ENCODE measurements at places on chromosomes 1 and 21.

GRCh38 chr1:62908168-62908695 is 124.3 kb downstream of the ATG4C start:
- DNase-seq: no peak

DNA sequence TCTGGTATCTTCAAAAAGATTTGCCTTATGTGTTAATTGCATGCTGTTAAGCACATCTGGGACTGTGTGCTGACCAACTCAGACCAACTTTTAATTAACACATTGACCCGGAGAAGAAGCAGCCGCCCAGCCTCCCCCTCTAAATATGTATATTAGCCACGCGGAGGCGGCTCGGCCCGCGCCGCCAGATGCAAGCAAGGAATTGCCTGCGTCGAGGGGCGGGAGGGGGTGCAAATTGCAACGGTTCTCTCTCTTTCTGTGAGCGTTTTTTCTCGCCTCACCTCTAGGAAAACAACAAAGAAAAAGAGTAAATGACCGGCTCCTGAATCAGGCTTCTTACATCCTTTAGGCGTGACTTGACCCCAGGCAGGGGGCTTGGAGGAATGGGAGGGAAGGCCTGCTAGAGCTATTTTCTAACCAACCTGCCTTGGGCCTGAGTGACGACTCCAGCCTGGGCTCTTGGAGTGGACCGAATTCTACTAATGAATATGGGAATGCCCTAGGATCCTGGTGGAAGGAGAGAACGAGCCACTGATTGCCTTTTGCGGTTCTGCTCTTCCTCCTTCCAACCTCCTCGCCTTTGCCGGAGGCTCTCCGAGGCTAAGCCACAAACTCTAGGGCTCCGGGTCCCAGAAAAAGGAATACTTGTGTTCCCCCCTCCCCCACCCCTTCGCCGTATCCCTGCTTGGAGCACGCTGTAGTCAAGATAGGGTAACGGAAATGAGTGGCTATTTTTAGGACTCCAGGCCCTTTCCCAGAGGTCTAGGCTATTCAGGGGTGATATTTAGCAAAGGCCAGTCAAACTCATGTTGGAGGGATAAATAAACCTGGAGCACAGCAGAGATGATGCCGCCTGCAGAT is 417.0 kb upstream of the ESRRG start:
- no peak for DNase-seq

DNA sequence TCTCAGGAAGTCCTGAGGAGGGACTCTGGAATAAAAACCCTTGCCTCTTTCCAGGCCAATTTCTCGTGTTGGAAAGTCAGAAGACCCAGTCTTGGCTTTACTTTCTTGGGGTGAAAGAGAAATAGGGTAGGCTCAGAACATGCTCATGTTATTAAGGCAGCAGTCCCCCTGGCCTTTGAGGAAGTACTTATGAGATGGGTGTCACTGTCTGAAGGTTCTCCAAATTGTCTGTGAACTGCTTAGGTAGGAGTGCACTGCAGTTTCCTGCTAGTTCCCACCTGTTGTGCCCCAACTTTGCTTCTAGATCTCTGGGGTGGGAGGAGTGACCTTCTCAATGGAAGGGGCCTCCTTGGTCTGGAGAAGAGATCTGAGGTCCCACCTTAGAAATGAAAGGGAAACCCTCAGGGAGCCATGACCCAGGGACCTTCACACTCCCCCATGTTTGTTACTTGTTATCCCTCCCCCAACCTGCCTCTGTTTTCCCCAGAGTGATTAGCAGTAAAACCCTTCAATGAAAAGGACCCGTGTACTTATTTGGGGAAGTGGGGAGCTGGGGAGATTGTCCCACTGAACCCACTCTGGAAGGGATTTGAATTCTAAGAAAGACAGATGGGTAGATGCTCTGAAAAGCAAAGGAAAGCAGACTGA is 5.7 kb downstream of the ZNF691 start:
- no peak for DNase-seq

DNA sequence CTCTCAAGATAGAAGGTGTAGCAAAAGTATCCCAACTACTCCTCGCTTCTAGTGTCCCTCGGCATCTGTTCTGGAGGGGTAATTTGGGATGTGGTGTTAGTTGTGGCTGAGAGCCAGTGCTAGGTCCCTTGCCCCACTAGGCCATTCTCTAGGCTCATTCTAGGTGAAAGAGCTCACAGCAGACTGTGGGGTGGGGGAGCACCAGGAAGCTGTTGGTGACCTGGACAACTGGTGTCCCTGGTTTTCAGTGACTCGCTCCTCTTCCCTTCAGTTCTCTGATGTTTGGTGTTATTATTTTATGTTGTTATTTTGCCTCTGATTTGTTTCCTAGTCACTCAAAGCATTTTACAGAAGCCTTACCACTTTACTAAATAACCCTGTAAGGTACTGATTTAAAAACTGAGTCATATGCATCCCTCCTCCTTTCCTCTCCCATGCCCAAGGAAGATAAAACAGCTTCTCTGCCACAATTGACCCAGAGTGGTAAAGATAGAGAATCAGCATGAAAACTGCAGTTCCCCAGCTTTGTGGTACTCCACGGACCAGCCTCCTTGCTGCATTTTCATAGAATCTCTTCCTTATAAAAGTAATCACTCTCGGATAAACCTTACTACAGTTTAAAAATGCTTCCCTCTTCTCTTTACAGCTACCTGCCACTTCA is 14.1 kb downstream of the DYRK3 start:
- DNase-seq: no peak

DNA sequence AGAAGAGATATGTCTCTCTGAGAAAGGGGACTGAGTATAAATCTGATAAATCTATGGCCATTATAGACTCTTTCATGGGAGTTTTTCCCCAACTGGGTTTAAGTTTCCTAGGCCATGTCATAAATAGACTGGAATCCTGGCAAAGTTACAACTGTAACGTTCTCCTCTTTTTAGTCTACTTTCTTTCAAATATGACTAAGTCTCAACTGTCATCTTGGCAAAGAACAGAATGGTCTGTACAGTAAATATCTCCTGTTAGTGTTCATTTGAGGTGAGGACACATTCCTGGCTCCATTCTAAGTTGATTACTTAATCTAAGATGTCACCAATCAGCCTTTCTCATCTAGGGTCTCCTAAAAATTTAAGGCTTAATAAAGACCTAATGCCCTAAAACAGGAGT is 300.5 kb downstream of the BRINP2 start:
- no peak for DNase-seq

GRCh38 chr1:230335861-230336522 is 90.1 kb downstream of the PGBD5 start:
- DNase-seq: no peak

DNA sequence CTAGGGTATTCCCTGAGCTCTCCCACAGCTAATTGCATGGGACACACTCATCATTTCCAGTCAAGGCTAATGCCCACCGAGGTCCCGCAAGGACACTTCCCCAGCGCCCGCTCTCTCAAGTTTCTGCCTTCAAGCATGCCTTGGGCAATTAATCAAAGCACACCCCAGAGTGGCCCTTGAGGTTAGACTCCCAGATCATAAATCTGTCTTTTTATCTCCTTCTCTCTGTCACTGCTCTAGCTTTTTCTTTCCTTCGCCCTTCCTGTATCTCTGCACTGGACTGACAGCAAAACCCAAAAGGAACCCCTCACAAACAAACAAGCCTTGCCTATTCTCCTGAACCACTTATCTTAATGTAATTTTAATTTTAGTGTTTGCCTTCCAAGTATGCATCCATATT is 7.9 kb upstream of the EXOSC10 start:
- no peak for DNase-seq

DNA sequence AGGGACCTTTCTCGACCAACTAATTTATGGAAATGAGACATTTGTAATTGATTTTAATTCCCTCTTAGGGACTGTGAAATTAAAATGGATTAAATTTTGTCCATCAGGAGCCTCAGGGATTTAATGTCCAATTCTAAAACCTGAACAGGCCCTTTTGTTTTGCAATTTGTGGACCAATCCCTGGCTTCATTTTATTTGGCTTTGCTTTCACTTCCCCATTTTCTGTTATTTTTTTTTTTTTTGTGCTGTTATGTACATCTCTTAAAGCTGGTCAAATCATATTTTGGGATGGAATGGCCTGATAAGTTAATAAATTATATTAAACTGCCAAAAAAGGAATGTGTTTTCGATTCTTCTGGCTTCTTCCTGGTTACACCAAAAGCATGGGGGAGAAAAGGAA is 28.9 kb downstream of the ZSCAN20 start:
- DNase-seq: no peak

DNA sequence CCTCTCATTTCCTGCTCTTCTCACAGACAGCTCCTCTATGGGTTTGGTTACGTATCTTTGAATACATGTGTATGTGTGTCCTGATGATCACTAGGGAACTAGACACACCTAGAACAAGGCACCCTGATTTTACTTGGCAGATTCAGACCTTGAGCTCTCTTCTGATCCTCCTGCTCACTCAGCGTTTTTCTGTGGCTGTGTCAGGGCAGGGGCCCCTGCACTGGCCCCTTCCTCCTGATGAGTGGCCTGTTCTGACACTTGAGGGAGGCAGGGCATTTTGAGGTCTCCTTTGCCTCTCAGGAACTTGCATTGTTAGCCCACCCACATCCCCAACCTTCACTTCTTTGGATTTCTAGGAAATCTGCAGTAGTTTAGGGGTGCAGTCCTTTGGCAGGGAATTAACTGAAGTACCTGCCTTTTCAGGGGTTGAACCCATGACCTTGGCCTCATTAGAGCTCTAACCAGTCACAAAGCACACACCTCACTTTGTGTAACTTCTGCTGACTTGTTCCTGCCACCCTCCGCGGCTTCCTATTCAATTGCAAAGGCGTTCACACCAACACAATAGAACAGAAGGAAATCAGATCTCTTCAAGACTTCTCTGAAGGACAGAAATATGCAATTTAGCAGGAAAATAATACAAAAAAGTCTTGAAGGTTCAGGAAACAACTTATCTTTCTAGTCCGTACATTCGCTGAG is 8.8 kb downstream of the SMYD2 start:
- DNase-seq: no peak

GRCh38 chr1:214633686-214634085 is 30.7 kb downstream of the CENPF start:
- no peak for DNase-seq

DNA sequence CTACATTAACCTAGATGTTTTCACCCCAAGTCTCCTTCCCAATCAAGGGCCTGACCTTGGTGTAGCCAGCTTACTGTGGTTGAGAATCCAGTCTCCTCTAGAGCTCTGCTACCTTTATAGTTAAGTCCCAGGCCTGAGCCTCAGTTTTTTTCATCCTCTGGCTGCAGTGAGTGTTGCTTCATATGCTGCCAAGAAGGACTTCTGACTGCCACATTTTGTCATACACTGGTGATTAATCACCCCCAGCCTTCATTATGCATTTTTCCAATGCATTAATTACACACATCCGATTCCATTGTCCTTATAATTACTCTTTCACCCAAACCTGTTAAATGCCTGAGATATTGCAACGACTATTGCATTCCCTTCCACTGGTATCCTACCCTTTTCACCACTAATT is 66.3 kb upstream of the FGGY start:
- DNase-seq: no peak

DNA sequence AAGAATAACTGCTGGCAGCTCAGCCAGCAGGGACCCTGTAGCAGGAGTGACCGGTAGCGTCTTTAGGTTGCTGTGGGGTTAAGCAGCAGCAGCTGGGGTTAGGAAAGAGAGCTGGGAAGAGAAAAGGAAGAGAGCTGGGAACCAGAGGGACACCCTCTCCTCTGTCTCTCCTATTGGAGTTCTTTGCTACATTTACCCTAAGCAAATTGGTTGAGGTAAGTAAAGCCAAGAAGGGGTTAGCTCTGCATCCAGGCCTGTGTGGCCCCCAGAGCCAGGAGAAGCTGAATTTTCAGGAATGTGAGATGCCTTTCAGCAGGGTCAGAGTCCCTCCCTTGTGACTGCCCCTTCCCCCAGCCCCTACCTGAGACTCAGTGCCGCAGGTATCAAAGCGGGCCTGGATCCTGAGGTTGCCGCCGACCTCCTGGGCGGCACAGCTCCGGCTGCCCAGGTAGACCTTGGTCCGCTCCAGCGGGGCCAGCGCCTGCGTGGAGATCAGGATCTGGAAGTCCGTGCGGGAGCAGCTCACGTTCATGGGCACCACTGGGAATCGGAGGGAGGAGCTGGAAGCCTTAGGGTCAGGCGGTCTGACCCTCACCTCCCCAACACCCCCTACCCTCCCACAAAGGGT is 16.4 kb downstream of the CDCP2 start:
- no peak for DNase-seq

DNA sequence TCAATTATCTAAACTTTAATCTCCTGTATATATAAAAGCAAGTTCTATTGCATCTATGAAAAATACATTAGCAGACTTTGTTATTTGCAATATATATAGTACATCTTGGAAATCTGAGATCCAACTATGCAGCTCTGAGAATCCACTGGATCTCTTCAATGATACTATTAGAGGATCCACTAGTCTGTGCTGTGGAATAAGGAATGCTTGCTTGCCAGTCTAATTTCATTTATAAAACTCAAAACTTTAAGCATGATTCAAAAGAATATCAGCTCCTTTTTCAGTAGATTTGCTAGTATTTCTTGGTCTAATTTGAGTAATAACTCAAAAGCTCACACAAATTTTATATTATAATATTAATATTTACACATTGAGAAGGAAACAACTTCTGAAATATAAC is 115.1 kb downstream of the SPATA6 start:
- DNase-seq: no peak

GRCh38 chr1:228964178-228965089 is 229.2 kb downstream of the RHOU start:
- DNase-seq: peak; percentile 1

DNA sequence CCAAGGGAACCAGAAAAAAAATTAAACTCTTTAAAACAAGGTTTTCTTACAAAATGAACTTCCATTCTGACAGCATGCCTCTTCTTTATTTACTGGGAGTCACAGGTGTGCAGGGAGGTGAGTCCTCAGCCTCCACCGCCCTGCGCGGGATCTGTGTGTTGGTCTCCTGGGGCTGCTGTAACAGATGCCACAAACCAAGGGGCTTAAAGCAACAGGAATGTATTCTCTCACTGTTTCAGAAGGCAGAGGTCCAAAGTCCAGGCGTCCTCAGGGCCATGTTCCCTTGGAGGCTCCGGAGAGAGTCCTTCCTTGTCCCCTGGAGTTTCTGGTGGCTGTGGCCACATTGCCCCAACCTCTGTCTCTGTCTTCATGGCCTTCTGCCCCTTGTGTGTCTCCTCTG is 123.6 kb upstream of the C1orf174 start:
- no peak for DNase-seq

- no peak for DNase-seq
Observed at GRCh38 chr1:157600236-157600635, 2.4 kb upstream of the FCRL4 start.

GRCh38 chr1:234608911-234609690 is 877 bp downstream of the IRF2BP2 start:
- DNase-seq: no peak

DNA sequence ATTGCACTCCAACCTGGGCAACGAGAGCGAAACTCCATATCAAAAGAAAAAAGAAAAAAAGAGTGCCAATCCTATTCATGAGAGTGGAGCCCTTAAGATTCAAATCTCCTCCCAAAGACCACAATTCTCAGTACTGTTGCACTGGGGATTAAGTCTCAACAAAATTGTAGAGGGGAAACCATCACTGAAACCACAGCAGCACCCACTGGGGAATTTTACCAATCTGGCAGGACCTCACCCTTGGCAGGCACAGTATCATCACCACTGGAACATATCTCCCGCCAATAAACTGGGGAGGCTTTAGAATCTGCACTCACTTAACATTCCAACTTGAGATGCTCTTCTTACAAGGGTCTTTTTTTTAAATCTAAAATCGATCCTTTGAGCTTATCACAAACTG is 41.0 kb downstream of the LRRC40 start:
- DNase-seq: no peak

All from LoVo (cell line).